ENCODE measurements at places on chromosomes 2 and 18.

DNA sequence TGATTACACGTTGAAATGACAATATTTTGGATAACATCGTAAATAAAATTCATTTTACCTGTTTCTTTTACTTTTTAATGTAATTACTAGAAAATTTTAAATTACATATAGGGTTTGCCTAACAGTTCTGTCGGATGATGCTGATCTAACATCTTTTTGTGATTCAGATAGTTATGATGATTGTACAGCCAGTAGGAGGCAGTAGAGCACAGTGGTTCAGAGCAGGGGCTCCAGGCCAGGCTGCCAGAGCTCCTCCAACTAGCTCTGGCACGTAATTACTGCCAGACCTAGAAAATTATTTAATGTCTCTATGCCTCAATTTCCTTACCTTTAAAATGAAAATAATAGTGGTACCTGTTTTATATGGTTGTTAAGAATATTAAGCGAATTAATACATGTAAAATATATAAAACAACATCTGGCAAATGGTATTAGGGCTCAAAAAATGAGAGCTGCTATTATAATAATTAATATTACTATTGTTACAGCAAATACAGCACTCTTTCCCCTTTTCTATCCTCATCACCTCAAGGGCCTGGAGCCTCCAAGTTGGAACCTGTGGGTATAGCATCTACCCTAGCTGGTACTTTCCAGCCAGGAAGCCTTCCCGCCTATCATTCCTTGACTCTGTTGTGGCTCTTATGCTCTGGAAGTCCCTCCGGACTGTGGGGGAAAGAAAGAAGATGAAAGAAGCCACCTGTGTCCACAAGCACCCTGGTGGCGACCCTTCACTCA lies 47.7 kb upstream of the PLA2R1 start:
- no peak for DNase-seq

GRCh38 chr18:79384834-79385233 lies 10.9 kb upstream of the NFATC1 start:
- DNase-seq = no peak

- DNase-seq = no peak
Measured at GRCh38 chr2:88669482-88670214, 21.8 kb upstream of the RPIA start.

- no peak for DNase-seq
Measured at GRCh38 chr2:85257359-85257969, 70.3 kb downstream of the TGOLN2 start.

DNA sequence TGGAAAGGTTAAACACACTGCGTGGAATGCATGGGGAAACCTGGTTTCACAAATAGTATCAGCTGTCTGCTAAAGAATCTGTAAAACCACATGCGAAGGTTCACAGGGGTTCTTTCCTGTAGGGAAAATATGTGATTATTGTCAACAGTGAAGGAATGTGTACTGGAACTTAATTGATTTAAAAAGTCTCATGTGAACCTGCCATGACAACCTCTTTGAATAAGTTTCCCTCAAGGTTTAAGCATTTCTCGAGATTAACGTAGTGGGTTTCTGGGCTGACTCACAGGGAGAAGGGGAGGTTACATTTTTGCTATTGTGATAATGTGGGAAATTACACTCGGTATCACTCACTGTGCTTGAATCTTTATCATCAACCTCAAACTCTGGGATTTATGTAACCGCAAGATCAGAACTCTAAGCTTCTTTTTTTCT lies 28.2 kb upstream of the IL1R1 start:
- DNase-seq = no peak

DNA sequence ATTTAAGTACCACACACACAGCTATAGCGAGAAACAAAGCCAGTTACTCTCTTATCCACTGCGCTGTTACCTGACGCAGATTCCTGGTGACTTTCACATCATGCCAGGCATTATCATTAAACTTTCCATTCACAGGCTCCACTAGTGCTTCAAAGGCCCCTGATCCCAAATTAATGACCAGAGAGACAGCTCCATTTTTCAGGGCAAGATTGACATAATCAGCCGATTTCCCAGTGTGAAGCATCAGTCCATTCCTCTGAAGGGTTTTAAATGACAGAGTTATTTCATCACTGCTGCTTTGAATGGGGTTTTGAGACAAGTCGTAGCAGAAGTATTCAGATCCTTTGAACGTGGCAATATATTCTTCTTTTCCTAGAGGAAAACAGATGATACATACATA lies 408.7 kb downstream of the NRXN1 start:
- DNase-seq = no peak

GRCh38 chr2:101200676-101201075 lies 49.5 kb upstream of the TBC1D8 start:
- DNase-seq = no peak

GRCh38 chr2:84212611-84213314 lies 246.3 kb downstream of the SUCLG1 start:
- no peak for DNase-seq

- DNase-seq = no peak
Measured at GRCh38 chr2:238854246-238854645, 6.4 kb downstream of the TWIST2 start.

- no peak for DNase-seq
Measured at GRCh38 chr2:133371286-133371685, 197.0 kb downstream of the NCKAP5 start.

DNA sequence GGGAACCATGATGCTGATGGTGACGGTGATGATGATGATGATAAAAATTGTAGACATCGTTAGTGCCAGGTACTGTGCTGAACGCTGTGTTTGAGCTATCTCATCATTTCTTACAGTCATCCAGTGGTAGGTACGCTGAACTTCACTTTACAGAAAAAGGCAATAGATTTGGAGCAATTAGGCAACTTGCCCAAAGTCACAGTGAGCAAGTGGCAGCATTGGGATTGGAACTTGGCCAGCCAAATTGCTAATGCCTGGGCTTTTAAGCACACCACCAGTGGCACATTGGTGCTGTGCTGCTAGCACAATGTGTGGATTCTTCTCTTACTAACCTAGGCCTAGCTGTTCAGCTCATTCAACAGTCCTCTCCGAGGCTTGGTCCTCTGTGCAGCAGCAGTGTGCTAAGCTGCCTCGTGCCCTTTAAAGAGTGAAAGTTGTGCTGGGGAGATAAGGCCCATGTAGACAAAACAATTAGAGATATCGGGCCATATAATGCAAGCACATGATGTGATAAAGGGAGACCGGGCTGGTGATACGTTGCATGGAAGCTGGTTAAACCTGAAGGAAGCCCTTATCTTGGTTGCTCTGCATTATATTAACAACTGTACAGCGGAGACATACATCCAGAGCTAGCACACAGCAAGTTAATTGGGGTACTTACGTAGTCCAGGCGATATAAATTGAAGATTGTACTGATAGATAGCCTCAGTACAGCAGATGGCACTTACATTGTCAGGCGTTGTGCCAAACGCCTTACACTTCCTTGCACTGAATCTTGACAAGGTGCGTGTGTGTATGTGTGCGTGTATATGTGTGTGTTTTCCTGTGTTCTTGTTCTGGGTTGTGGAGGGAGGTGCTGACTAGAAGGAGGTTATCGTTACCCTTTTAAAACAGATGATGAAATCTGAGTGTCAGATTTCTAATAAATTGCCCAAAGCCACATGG lies 28.4 kb downstream of the HK2 start:
- no peak for DNase-seq

DNA sequence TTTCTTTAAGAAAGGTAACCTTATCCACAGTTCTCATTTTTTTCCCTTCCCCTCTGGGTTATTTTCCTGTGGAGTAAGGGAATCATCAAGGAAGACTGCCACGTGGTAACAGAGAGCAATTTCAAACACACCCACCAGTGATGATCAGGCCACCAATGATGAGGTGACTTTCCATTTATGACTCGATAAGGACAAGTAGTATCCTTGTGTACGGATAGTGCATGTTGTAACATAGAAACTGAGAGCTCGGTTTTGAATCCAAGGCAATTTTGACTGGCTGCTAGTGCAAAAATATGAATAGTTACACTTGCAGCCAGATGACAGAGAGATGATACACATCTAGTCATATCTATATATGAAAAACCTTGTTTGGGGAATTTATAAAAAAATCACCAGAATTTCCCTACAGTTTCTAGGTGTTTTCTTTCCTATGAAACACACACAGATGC lies 143.6 kb upstream of the TCF4 start:
- DNase-seq = no peak

DNA sequence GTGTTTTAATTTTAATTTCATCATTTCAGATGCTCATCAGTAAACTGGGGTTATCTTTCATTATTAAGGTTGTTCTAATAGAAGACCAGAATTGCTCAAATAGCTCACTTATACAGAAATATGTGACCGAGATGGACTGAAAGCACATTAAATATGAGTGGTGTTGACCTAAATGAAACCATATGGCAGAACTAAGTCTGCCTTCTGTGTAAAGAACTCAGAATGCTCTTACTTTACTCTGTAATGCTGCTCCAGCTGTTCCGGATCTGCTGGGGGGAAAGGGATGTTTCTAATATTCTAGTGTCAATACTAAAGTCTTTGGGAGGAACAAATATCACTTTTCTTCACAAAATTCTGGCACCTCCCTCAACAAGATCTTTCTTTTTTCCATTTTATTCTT lies 131.0 kb downstream of the DPP4 start:
- no peak for DNase-seq

GRCh38 chr2:83827618-83828017 lies 631.5 kb downstream of the SUCLG1 start:
- DNase-seq = no peak

DNA sequence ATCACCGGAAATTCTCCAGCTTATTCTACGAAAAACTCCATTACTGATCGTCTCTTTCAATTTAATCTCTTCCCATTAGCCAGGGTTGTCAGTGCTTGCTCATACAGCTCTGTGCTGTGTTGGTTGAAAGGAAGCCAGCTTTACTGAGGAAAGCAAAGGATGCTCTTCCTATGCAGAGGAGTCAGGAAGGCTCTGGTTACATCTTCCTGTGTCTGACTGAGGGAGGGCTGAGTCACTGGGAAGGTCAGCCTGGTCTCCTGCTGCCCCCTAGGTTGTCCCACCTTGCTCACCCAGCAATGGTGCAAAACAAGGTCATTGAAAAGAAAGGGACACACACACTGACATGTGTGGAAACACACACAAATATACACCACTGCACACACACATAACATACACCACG lies 975.6 kb downstream of the DCDC2C start:
- DNase-seq = no peak

DNA sequence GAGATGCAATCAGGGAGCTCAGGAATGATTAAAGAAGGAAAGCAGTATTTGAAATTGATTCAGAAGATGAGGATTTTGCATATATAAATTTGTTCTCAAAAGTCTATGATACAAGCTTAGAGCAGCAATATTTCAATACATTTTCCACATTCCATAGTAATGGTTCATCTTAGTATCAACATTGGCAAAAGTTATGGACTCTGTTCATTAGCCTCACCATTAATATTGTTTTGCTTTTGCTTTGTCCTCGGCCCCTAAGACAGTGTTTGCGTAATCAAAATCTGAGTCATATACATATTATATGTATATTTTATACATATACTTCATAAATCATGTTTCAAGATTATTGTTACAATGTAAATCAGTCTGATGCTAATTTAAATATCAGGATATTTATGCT lies 176.6 kb downstream of the CNTNAP5 start:
- no peak for DNase-seq

- DNase-seq = no peak
Measured at GRCh38 chr18:26504831-26505230, 43.5 kb downstream of the KCTD1 start.

- DNase-seq = no peak
Measured at GRCh38 chr2:221492636-221493035, 79.5 kb downstream of the EPHA4 start.

DNA sequence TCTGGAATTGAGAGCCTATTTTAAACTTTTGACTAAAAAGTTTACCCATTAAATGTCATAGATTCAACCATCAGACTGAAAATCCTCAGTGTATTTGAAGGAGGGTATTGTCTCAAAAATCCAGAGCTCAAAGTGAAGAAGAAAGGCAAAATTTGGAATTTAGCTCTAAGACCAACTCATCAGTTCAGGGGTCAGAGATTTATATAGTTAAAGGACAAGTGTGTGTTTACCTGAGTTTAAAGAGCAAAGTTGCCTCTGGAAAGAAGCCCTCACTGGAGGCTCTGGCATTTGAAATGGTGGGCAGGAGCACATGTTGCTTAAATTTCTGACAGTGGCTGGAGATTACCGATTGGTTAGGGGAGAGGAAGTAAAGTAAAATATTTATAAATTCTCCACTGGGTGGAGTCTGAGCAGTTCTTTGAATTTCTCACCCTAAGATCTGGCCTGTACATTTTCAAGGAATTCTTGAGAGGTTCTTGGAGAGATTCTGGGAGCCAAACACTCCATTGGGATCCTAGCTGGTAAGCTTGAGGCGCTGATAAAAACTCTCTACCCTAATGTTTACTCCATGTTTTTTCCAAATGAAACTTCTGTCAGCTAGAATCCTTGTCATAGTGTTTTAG lies at the start of gene KYNU:
TSS of gene KYNU (plus strand) at position 449 of the 623 bp plus-strand sequence. CDS start 7,704 bp downstream, outside the sequence.
- DNase-seq = no peak

GRCh38 chr2:95530734-95531133 lies 46.2 kb upstream of the TRIM43B start:
- DNase-seq = no peak

- DNase-seq = no peak
Measured at GRCh38 chr2:207833251-207833751, 63.6 kb upstream of the FZD5 start.

DNA sequence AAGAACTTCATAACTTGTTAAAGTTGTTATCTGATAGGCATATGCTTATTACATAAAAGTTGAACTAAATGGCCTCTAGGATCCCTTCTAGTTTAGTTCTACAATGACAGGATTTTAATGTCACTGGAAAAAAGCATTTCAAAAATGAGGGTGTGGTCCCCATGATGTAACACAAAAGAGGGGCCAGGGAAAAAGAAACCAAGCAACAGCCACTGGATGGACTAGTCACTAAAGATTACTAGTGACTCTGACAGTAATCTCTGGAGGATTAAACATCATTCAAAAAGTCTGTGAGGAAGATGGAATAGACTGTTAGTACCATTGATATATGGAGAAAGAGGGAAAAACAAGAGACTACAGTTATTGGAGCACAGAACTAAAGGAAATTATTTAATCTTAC lies 22.6 kb downstream of the SEPTIN10 start:
- no peak for DNase-seq

DNA sequence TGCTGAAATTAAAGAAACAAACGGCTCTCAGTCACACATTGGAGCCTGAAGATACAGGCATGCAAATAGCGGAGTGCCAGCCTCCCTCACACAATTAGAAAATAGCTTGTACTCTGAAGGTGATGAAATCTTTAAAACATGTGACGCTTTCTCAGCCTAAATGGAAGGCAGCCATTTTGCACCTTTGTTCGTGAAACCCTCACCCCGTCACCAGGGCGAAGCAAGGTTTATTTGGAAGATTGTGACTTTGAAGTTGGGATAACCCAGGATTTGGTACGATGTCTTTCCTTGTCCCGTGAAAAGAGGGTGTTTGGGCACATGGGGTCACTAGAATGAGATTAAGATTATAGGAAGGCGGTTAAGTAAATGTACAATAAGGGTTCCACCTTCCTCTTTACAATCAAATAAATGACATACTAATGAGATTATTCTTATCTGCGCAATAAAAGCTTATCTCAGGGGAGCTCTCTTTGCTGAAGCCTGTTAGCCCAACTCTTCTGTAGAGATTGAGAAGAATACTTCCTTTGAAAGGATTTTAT lies 4.2 kb downstream of the SH3BP4 start:
- no peak for DNase-seq
